ENCODE measurements at places on chromosomes 3 and 15.

GRCh38 chr3:45178183-45179023 lies 32.2 kb upstream of the CDCP1 start:
- DNase-seq, result no peak

DNA sequence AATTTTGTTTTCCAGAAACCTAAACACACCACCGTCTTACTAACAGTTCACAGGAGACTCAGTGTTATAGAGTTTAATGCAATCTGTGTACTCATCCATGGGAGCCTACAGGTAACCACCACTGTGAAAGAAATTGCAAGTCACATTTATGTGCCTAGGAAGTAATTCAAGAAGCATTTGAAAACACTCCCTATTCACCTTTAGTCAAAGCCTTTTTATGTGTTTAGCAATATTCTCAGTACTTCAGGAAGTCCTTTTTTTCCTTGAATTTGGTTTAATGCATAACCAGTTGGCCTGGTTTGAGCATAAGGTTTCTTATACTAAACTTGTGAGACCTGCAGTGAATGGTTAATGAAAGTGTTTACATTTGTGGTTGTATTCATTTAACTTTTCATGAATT lies 346.1 kb downstream of the CHST2 start:
- DNase-seq, result no peak

GRCh38 chr3:189981668-189982067 lies 139.0 kb downstream of the P3H2 start:
- DNase-seq, result peak; percentile 54

- DNase-seq, result no peak
Observed at GRCh38 chr3:120348065-120348990, 826 bp downstream of the LRRC58 start.

DNA sequence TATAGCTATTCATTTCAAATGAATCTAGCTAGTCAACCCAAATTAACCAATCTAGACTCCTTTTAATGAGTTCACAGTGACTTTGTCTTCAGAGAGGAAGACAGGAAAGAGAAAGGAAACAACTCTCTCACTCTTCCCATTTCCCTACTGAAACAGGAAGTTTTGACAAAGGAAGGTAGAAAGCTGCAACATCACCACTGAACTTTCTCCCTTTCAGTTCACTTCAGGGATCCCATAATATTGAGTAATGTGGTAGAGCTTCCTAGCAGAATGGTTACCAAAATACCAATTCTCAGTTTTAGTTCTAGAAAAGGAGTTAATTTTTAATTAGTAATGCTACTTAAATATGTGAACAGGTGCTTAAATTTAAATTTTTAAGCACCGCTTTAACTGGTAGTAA lies 7.5 kb downstream of the VPS13C start:
- no peak for DNase-seq

- no peak for DNase-seq
Observed at GRCh38 chr3:8761866-8762265, 7.5 kb downstream of the OXTR start.

GRCh38 chr15:39554746-39555387 lies 26.0 kb upstream of the THBS1 start:
- DNase-seq, result no peak

DNA sequence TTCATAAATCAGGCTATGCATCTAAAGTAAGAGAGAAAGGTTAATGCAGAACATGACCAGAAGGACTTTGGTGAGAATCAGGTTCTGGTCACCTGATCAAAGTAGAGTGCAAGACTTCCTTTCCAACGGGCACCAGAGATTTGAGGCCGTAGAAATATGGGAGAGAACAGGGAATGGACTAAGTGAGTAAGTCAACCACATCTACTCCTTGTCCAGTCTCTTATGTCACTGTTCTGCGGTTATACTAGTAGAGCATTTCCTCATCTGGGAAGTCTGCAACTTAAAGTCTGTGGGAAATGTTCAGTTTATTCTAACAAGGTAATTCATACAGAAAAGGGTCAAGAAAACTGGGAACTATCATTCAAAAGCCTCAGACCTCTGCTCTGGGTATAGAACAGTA lies 232.8 kb downstream of the CPNE4 start:
- DNase-seq, result no peak

DNA sequence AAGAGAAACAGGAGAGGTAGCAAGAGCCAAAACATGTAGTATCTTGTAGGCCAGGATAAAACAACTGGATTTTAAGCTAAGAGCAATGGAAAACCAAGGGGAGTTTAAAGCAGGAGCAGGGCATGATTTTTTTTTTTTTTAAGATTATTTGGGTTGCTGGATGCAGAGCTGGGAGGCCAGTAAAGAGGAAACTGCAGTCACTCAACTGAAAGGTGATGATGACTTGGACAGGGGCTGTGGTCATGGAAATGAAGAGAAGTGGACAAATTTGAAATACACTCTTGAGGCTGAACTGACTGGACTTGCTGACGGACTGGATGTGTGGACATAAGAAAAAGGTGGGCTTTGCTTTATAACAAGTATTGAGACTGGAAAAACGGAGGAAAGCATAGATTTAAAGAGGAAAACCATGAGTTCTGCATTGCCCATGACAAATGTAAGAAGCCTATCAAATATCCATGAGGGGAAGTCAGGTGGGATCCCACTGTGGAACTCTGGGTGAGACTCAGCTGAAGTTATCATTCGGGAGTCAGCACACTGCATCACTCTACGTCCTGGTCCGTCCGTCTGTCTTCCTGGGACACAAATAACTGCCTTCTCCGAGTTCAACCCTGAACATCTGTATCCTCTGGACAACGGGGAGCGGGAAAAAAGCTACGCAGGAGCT lies 688 bp downstream of the XPC start:
- no peak for DNase-seq

- no peak for DNase-seq
Observed at GRCh38 chr3:137024348-137024747, 66.6 kb downstream of the IL20RB start.

- no peak for DNase-seq
Observed at GRCh38 chr15:90560229-90560776, 30.6 kb downstream of the CRTC3 start.

- no peak for DNase-seq
Observed at GRCh38 chr15:29003191-29003839, 117.5 kb downstream of the APBA2 start.

DNA sequence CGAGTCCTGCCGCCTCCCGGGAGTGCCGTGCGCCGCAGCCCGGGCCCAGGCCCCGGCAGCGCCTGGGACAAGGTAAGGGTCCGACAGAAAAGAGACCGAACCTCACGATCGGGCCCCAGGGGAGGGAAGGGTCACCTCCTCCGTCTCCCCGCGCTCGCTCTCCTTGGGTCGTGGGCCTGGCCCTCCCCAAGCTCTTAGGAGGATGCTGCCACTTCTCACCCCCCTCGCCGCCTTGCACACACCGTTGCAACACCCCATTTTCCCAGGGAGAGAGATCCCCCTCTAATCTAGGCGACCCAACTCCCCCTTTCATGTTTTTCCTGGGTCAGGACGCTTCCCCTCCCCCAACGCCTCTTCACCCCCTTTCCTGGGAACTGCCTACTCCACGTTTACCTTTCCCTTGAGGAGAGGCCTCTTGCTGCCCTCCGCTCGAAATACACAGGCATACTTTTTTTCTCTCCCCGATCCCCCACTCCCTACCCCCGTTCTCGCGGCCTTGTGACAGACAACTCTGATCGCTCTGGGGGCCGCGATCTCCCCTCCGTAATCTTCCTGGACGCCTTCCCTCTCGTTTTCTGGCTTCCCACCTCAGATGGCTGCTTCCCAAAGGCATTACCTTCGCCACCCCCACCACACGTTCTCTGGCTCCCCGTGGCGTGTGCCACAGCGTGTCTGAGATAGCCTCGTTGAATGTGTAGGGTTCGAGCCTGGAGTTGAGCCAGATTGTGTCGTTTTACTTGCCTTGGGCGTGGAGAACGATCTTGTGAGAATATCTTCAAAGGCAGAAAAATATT lies 688 bp downstream of the SETD5 start:
- no peak for DNase-seq

DNA sequence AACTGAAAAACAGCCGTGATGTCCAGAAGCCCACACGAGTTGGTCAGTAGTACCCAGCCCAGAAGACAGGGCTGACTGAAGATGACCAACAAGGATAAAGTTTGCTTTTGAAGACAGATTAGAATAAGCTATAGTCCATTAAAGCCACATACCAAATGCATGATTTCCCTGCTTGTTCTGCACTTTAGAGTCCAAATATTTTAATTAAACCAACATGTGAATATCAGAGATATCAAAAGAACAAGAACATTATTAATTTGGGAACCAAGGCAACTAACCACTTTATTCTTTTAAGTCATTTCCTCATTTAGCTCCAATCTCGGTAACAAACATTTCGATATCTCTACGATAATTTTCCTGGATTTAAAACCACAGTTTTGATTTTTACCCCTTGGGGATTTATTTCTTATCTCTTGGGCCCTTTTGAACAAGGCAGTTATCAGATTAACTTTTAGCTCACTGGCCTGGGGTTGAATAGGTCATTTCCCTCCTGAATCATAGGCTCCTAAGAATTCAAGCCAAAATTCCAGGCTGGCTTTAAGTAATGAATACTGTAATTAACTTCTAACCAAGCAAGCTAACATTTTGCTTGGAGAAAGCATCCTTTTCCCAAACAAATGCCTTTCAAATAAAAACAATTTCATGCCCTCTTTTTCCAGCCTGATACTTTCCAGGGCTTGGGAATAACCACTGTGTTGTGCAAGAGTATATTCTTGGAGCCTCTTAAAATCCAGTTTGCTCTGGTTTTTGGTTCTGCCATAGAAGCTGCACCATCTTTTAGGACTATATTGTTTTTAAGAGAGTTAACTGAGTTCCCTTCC lies 102.9 kb upstream of the NR2E3 start:
- no peak for DNase-seq

GRCh38 chr3:11077466-11077865 lies 76.8 kb upstream of the HRH1 start:
- no peak for DNase-seq

DNA sequence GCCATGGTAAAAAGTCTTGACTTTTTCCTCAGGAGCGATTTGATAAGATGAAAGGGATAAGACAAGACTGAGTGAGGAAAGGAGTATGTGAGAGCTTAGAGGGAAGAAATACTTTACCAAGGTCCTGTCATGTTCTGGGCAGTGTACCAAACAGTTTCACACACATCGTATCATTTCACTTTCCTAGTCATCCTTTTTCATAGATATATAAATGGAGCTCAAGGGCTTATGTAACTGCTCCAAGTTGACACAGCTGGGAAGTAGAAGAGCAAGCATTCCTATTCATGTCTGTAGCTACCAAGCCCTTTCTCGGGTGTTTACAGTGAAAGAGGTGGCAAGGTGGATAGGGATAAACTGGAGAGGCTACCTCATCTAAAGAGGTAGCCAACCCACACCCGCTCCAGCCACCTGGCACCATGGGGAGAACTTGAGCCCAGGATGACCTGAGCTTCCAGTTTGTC lies 57.4 kb downstream of the MRPS25 start:
- DNase-seq, result no peak

Data from COLO829 (cell line).